ENCODE measurements at places on chromosomes 11 and 22. TPM values are rescaled to one million over a fixed set of nuclear protein-coding genes. Genes with fewer than 3 reads are reported as not detected.

- H3K27me3 ChIP-seq: peaks cover 3% of the 10 kb centered on the region
- DNase-seq: no peak
- no peaks in the 10 kb centered on the region for H3K4me1 ChIP-seq
- no peaks in the 10 kb centered on the region for H3K36me3 ChIP-seq
- no peak overlapping the region for H3K4me3 ChIP-seq
- no peak overlapping the region for H3K27ac ChIP-seq
Measured at GRCh38 chr11:16857186-16857585, 118.7 kb downstream of the C11orf58 start.

DNA sequence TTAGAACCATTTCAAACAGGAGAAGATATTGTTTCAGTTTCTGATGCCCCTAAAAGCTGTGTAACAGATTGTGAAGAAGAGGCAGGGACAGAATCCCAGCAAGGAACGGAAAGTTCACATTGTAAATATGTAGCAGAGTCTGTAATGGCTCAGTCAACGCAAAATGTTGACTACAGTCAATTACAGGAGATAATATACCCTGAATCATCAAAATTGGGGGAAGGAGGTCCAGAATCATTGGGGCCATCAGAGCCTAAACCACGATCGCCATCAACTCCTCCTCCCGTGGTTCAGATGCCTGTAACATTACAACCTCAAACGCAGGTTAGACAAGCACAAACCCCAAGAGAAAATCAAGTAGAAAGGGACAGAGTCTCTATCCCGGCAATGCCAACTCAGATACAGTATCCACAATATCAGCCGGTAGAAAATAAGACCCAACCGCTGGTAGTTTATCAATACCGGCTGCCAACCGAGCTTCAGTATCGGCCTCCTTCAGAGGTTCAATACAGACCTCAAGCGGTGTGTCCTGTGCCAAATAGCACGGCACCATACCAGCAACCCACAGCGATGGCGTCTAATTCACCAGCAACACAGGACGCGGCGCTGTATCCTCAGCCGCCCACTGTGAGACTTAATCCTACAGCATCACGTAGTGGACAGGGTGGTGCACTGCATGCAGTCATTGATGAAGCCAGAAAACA is 40.8 kb downstream of the IGLL1 start:
- H3K27me3 ChIP-seq: no peaks in the 10 kb centered on the region
- no peaks in the 10 kb centered on the region for H3K36me3 ChIP-seq

- no peaks in the 10 kb centered on the region for H3K4me1 ChIP-seq
- no peak overlapping the region for H3K4me3 ChIP-seq
- no peaks in the 10 kb centered on the region for H3K36me3 ChIP-seq
- no peak overlapping the region for H3K27ac ChIP-seq
- peaks cover 14% of the 10 kb centered on the region for H3K27me3 ChIP-seq
Measured at GRCh38 chr11:60957188-60957587, 5.2 kb upstream of the SLC15A3 start.

- H3K4me3 ChIP-seq: peak overlapping the region; percentile 84
- peak; percentile 33 for DNase-seq
- peak overlapping the region; percentile 95 for H3K27ac ChIP-seq
- H3K27me3 ChIP-seq: no peaks in the 10 kb centered on the region
- H3K36me3 ChIP-seq: peaks cover 27% of the 10 kb centered on the region
Measured at GRCh38 chr11:45918331-45918941, 759 bp upstream of the PEX16 start.

GRCh38 chr22:33504941-33505625 is 415.2 kb downstream of the LARGE1 start:
- no peak overlapping the region for H3K4me3 ChIP-seq
- H3K36me3 ChIP-seq: no peaks in the 10 kb centered on the region
- DNase-seq: no peak
- no peaks in the 10 kb centered on the region for H3K4me1 ChIP-seq
- no peak overlapping the region for H3K27ac ChIP-seq
- H3K27me3 ChIP-seq: no peaks in the 10 kb centered on the region

The PTDSS2 gene
- polyA plus RNA-seq: 6.1 TPM

All from CD4-positive, CD25-positive, alpha-beta regulatory T cell (primary cell).